ENCODE measurements at places on chromosomes 6 and 20.

- DNase-seq: peak; percentile 86
Observed at GRCh38 chr6:2999618-3000557, at the start of gene NQO2. NQO2 (plus strand) TSS chr6:2999894; CDS start chr6:3006553, 6,659 bp downstream.

DNA sequence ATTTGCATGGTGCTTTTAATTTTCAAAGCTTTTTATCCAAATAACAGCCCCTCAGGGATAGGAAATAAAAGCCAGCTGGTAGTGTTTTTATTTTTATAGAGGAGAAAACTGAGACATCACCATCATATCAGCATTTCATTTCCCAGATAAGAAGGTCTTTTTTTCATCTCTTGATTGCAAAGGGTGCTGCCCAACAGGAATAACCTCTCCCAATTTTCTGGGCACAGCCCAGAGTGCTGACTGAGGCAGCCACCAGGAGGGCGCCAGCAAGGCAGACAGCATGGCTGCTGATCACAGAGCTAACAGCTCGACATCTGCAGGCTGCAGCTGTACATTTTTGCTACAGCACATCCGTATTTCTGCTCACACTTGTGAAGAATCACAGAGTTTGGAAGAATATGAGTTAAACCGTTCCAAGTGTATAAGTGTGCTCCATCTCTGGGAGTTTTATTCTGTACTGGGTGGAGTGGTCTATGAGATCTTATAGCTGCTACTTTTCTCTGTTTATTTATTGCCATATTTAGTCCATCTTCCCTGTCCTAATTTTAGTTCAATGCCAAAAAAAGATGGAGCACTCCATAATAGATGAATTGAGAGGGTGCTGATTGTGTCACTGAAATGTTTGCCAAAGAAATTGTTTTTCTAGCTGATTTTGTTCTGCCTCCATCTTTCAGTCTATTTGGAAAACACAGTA, 85.5 kb upstream of the C20orf144 start:
- DNase-seq: no peak

- no peak for DNase-seq
Observed at GRCh38 chr6:31712296-31712695, 2.9 kb upstream of the LY6G6D start.

- no peak for DNase-seq
Observed at GRCh38 chr6:51830666-51831065, 256.7 kb downstream of the PKHD1 start.

- peak; percentile 93 for DNase-seq
Observed at GRCh38 chr6:11537229-11538051, at the start of gene TMEM170B. TMEM170B (plus strand) TSS chr6:11537749; CDS start chr6:11538278, 529 bp downstream.

GRCh38 chr6:69570106-69570505, 226.7 kb downstream of the LMBRD1 start:
- no peak for DNase-seq

GRCh38 chr6:27544612-27545260, 71.8 kb upstream of the ZNF184 start:
- DNase-seq: no peak

- DNase-seq: no peak
Observed at GRCh38 chr6:16148498-16148897, 19.6 kb downstream of the MYLIP start.

DNA sequence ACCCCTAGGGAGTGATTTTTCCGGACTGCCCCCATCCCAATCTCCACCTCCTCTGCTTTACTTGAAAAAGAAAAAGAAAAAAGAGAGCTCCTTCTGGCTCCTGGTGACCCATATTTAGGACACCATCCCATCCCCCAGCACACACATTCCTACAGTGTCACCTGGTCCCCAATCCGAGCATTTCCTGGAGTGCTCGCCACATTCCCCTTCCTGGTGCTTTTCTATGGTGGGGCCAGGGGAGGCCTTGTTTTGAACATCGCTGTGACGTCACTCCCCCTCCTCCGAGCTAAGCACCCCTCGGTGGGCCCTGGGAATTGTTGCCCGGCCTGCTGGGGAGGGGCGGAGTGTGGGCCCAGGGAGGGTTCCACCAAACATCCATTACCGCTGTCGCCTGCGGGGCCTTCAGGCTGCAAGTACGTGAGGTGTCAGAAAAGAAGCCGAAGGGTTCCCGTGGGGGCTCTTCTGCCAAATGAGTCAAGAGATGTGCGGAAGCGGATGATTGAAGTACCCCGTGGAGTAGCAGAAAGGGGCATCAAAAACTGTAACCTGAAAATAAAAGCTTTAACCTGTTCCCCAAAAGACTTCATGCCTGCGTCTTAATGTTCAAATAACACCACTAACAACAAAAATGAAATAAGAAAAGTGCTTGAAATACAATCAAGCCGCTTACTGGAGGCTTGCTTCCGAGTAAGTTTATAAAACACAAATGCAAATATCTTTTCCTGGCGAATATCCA, 2.8 kb upstream of the FOXC1 start:
- no peak for DNase-seq

DNA sequence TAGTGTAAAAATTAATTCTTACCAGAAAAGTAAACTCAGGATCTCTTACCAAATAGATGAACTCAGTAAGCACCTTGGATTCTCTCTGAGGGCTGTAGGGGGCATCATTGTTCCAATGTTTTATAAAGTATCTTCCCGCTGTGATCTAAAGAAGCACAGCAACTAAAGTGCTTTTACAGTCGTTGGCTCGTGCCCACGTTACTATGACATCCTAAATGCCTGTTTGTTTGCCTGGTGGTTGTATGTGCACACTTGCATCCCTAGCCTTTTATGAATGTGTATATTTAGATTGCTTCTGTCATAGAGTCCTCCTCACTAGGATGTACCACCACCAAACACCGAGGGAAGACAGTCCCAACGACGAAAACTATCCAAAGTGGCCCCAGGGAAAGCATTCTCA, 34.5 kb downstream of the SLX4IP start:
- no peak for DNase-seq

DNA sequence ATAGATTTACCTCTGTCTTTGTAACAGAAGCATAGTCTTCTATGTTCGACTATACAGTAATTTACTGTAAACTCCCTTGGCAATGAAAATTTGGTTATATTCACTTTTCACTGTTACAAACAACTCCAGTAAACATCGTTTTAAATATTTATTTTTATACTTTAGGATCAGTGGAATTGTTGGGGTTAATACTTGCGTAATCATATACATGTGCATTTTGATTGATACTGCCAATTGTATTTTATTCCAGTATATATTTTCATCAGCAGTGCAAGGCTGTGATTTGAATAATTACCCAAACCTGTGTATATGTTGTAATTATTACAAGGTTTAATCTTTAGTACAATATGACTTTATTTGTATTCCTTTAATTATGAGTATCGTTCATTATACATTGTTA, 255.7 kb downstream of the ARID1B start:
- no peak for DNase-seq

- no peak for DNase-seq
Observed at GRCh38 chr6:69980624-69981023, 114.3 kb downstream of the COL19A1 start.

DNA sequence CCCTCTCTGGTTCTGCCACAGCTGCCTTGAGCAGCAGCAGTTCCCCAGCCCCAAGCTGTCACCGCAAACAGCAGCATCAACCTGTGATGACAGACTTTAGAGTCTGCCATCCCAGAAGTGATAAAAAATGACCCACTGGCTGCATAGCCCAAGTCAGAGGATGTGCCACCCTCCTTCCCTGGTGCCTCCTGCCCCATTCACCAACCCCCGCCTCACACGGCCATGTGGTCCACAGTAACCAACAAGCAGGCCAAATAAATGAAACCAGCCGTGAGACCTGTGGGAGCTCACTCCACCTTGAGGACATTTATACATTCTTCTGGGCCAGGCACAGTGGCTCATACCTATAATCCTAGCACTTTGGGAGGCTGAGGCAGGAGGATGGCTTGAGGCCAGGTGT, 98.2 kb downstream of the PRND start:
- DNase-seq: no peak

- no peak for DNase-seq
Observed at GRCh38 chr6:137363805-137364138, 130.4 kb downstream of the OLIG3 start.

- no peak for DNase-seq
Observed at GRCh38 chr6:43886067-43886461, 116.1 kb downstream of the VEGFA start.

- no peak for DNase-seq
Observed at GRCh38 chr6:96236471-96236870, 220.7 kb downstream of the FUT9 start.

- DNase-seq: no peak
Observed at GRCh38 chr6:112929641-112930040, 582.5 kb downstream of the RFPL4B start.

GRCh38 chr20:646868-647233, 6.1 kb downstream of the SRXN1 start:
- DNase-seq: no peak

- DNase-seq: no peak
Observed at GRCh38 chr20:10228330-10228729, 9.7 kb downstream of the SNAP25 start.

GRCh38 chr6:170403451-170403850, 96.9 kb downstream of the FAM120B start:
- no peak for DNase-seq

DNA sequence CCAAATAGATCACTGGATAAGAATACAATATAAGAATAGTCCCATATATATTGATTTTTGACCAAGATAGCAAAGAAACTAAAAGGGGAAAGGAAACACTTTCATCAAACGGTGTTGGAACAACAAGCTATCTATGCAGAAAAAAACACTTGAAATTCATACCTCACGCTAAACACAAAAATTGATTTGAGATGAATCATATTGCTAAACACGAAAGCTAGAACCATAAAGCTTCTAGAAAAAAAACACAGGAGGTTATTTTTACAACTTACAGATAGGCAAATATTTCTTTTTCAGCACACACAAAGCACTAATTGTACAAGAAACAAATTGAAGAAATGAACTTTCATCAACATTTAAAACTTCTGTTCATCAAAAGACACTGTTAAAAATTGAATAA, 36.7 kb upstream of the TMEM14A start:
- no peak for DNase-seq

- peak; percentile 49 for DNase-seq
Observed at GRCh38 chr6:27188885-27189418, 58.5 kb upstream of the PRSS16 start.

- DNase-seq: no peak
Observed at GRCh38 chr20:45103072-45103471, 2.1 kb upstream of the KCNS1 start.

All from stimulated activated CD4-positive, alpha-beta T cell treated with anti-CD3 and anti-CD28 coated beads, Interleukin-1b, Interleukin-23, amount 100 ng/mL, for 4 hours (primary cell).